Stimulated activated CD8-positive, alpha-beta memory T cell treated with anti-CD3 and anti-CD28 coated beads, Interleukin-15, amount 100 ng/mL, for 4 hours (primary cell): ENCODE measurements at places on chromosomes 16 and 17.

DNA sequence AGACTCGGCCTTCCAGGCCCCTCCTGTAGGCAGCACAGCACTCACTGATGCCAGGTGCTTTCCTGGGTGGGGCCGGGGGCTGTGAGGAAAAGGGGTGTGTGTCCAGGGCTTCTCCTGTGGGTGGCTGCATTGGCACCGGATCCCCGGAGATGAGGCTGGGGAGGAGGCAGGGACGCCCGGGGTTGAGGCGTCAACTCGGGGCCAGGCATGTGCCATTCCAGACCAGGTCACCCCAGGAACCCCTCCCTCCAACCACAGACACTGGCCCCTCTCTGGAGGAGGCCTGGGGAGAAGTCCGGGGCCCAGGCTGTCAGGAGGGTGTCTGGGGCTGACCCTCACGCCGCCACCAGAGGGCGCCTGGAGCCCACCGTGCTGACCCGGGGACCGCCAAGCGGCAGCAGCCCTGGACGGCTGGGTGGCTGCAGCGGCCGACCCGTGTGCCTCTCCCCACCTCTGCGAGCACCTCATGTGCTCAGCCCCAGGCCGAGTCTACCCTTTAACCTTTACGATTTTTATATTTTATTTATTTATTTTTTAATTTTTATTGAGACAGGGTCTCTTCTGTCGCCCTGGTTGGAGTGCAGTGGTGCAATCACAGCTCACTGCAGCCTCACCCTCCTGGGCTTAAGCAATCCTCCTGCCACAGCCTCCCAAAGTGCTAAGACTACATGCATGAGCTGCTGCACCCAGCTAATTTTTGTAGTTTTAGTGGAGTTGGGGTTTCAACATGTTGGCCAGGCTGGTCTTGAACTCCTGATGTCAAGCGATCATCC, 3.2 kb upstream of the METRN start:
- peak; percentile 58 for DNase-seq

GRCh38 chr17:79789943-79790804, 6.7 kb downstream of the CBX8 start:
- DNase-seq = no peak

- DNase-seq = no peak
Observed at GRCh38 chr17:10920558-10921108, 82.7 kb upstream of the PIRT start.

DNA sequence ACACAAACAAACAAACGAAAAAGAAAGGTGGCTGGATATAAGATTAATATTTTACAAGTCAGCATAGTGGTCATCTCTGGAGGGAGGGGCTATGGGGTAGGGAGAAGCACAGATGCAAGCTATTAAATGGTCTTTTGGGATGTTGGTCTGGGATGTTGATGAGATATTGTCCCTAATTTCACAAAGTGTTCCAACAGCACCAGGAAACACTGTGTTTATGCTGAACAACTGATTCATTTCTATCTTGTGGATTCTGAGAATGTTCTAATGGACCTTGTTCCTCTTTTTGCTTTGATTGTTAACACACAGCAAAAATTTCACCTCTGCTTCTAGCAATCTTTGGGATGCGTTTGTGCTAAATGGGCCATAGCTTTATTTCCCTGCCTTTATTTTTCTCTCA, 9.7 kb downstream of the PECAM1 start:
- no peak for DNase-seq

DNA sequence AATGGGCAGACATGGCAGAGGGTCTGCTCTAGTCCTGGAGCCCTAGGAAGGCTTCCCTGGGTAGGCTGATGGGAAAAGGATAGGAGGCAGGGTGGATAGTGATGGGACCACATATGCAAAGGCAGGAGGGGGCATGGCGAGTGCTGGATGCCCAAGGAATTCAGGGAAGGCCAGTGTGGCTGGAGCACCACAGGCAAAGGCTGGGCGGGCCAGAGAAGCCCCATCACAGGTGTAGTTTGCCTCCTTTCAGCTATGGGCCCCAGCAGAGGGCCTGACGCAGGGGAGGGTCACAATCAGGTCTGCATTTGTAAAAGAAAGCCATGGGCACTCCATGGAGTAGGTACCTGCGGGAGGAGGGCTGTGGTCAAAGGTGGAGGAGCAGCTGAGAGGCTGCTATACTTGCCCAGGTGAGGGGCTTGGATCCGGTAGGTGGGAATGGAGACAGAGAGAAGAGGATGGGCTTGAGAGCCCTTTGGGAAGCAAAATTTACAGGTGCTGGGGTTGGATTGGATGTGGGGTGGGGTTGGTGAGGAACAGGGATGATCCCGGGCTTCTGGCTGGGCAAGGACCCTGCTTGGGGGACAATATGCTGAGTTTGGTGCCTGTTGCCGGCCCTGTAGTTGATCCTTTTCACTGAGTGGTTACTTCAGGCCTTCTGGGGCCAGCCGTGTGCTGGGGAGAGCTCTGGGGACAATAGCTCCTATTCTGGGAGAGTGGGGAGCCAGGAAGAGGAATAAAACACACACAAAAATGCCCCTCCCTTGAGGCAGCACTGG, 6.5 kb upstream of the COL1A1 start:
- DNase-seq = no peak

DNA sequence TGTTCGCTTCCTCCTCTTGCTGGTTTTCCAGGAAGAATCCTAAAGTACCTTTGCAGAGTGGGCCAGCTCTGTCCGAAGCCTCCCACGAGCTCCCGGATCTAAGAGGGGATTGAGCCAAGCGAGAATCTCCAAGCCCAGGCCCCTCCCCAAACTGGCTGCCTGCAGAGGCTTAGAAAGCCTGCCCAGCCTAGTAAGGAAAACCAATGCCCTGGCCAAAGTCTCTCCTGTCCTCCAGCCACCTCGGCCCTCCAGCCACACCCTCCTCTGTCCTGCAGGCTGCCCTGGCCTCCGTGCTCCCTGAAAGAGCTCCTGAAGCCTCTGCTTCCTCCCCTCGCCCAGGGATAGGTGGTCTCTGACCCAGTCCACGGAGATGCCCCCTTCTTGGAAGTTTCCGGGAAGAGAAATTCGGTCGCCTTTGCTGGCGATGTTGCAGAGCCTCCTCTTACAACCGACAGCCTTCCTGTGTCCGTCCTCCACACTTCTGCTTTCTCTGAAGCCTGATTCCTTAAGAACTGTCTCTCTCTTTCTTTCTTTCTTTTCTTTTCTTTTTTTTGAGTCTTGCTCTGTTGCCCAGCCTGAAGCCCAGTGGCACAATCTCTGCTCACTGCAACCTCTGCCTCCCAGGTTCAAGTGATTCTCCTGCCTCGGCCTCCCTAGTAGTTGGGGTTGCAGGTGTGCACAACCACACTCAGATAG, 54.9 kb upstream of the TOB1 start:
- DNase-seq = no peak

DNA sequence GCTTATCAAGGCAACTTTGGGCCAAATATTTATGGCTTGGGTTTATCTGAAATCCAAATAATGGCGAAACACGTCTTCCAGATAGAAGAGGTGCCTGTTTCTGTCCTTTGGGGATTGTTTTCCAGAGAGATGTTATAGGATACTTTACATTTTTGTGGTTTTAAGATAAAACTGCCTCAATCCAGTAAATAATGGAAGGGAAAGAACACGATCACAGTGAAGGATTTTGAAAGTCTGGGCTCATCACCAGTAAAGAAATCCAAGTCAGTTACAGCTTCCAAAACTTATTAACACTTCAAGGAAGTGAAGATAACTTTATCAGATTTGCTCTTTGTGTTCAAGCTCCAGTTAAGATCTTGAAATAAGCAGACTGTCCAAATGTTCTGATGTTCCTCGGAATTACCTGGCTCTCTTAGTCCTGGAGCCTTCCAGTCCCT, 30.1 kb downstream of the DNAH2 start:
- no peak for DNase-seq

- DNase-seq = no peak
Observed at GRCh38 chr17:81868674-81869220, 2.4 kb downstream of the ARHGDIA start.

- DNase-seq = no peak
Observed at GRCh38 chr17:75843577-75844529, at the start of gene UNC13D. TSS of gene UNC13D (minus strand) at chr17:75844404. CDS start at chr17:75844337, 67 bp downstream.

DNA sequence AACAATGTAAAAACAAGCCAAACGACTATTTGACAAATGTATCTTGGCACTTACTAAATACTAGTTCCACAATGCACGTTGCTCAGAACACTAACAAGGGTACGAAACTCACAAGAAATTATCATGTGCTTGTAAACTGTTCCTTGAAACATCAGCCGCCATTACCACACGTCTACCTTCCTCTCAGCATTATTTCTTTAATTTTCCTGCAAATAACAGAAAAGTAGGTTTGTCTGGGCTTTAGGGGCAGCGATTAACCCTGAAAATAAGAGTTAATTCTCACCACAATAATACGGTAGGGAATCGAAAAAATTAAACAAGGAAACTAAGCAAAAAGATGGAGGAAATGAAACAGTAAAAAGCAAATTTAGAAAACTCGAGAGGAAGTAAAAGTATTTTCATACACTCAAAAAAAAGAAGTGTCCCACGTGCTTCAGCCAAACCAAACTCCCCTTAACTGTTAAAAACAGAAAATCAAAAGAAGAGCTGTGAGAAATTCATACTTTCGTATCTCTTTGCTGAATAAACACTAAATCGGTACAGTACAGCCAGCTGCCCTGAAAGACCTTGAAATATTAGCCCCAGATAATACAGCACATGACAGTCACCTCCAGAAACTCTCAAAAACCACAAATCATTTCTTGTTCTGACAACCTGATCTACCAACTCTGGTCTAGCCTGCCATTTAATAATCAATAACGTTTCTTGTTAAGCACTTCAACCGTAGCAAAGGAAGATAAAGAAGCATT, 1.2 kb downstream of the ARHGAP17 start:
- no peak for DNase-seq

- no peak for DNase-seq
Observed at GRCh38 chr17:34673995-34674890, 94.9 kb downstream of the TMEM132E start.

DNA sequence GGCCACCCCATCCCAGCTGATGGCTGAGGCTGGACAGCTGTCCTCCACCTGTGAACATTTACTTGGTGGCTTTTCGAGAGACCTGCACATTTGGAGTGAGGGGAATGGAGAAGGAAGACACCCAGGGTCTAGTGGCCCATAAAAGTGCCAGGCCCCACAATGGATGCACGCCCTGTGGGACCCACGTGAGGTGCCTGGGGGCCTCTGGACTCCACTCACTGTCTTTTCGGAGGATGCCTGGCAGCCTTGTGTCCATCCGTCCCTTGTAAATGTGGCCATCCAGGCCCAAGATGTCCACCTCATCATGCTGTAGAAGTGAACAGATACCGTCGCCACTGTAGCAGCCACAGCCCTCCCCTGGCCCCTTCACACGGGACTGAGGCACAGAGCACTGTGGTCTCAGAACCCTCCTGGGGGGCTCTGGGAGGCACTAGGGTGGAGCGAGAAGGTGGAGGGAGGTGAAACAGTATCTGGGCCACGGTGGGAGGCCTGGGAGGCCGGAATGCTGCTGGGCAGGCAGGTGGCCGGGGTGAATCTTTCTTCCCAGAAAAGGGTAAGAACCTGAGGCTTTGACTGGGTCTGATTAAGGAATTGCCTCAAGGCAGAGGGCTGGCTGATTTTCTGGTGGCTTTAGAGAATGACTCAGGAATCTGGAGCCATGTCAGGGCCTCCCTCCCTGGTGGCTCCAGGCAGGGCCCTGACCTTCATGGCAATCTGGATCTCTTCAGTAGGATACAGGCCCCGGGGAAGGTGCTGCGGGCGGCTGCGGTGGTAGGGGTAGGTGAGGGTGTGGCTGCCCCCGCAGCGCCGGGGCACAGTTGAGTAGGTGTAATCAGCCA, 11.5 kb downstream of the UBALD2 start:
- DNase-seq = no peak
